Pulmonary artery endothelial cell (primary cell): ENCODE measurements at places on chromosomes 2 and 18. TPM values are rescaled to one million over a fixed set of nuclear protein-coding genes. Genes with fewer than 3 reads are reported as not detected.

GRCh38 chr2:193219413-193219812, 1024.7 kb upstream of the TMEFF2 start:
- DNase-seq = no peak

The TRIM43 gene
- not detected in 2 replicates for total RNA-seq

The NLRC4 gene
- total RNA-seq = not detected in 2 replicates

DNA sequence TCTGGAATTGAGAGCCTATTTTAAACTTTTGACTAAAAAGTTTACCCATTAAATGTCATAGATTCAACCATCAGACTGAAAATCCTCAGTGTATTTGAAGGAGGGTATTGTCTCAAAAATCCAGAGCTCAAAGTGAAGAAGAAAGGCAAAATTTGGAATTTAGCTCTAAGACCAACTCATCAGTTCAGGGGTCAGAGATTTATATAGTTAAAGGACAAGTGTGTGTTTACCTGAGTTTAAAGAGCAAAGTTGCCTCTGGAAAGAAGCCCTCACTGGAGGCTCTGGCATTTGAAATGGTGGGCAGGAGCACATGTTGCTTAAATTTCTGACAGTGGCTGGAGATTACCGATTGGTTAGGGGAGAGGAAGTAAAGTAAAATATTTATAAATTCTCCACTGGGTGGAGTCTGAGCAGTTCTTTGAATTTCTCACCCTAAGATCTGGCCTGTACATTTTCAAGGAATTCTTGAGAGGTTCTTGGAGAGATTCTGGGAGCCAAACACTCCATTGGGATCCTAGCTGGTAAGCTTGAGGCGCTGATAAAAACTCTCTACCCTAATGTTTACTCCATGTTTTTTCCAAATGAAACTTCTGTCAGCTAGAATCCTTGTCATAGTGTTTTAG, at the start of gene KYNU:
TSS of gene KYNU (plus strand) at position 449 of the 623 bp plus-strand sequence. CDS start 7,704 bp downstream, outside the sequence.
- DNase-seq = no peak

DNA sequence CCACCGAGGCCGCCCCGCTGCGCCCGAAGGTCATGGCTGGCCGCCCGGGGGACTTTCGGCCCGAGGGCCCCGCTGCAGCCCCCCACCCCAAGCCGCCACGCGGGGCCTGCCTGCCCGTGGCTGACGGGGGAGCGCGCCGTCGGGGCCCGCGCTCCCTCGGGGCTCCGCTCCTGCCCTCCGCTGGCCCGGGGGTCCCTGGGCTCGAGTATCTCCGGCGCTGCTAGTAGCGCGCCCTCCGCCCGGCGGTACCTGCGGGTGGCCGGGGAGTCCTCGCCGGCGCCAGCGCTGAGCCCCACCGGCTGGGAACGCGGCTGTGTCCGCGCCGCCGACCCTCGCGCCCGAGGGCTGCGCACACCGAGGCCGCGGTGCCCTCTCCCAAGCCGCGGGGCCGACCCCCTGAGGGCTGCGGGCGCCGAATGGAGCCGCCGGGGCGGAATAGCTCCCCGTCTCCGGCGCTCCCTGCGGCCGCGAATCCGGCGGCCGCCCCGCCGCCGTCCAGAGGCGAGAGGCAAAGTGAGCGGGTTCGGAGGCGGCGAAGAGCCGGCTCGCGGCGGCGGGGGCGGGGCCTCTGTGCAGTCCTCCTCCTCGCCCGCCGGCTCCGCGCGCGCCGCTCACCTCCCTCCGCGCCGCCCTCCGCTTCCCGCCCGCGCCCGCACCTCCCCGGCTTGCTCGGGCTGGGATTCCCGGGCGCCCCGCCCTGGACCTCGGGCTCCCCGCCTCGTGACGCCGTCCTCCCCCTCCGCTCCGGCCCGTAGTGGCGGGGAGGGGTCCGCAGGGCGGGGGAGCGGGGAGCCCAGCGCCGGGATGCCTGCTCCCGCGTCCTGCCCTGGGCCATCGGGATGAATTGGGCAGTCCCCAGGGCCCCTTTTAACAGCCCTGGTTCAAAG, at the start of gene KCNG3:
TSS of gene KCNG3 (minus strand) at position 515 of the 887 bp plus-strand sequence. CDS start at position 34, 481 bp downstream.
- no peak for DNase-seq

The SPHKAP gene
- total RNA-seq = not detected in 2 replicates

GRCh38 chr2:56133441-56133840, 50.3 kb upstream of the CCDC85A start:
- no peak for DNase-seq

DNA sequence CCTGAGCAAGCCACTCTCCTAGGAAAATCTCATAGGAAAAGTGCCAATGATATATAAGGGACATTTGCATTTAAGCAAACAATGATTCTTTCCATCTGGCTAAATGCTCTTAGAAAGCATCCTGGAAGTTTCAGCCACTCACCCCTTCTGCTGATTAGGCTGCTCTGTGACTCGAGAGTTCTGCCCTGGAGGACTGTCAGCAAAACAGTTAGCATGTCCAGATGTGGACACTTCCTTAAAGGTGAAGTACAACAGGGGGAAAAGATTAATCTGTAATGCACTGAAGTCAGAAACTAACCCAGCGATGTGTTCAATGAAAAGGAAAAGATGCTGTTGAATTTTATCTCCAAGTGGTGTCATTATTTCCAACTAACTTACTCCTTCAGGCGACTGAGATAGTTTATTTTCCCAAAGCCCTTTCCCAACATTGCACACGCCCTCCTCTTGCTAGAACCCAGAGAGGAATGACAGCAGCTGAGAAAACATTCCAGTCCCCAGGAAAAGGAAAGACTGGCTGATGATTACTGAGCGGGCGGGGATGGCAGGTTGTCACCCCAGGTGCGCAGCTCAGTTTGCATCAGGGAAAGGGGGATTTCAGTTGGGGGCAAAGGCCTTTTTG, 214.0 kb downstream of the SS18 start:
- DNase-seq = no peak

The RASGRP3 gene
- total RNA-seq = 15.7 and 21.8 TPM in 2 replicates

The ST8SIA5 gene
- not detected in 2 replicates for total RNA-seq

The GYPC gene
- 0.26 and 0.74 TPM in 2 replicates for total RNA-seq

DNA sequence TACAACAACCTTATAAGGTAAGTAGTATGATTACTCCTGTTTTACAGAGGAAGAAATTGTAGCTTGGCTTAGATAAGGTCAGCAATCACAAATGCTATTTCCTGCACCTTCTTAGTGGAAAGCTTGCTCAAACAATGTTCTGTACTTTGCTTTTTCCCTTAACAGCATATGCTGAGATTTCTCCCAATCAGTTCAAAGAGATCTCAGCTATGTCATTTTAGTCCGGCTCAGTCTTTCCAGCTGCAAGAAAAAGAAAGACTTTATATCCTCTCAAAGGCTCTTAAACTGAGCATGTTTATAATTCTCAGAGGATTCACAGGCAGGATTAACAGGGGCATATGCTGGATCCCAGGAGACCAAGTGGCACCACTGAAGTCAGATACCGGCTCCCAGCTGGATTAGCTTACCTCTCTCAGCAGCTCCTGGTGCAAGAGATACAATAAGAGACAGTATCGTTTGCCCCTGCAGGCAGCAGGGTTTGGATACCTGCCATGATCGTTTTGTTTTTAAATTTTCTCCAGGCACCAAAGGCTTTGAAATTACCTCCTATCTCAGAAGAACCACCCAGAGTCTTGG, 29.5 kb downstream of the KIAA2012 start:
- DNase-seq = no peak

DNA sequence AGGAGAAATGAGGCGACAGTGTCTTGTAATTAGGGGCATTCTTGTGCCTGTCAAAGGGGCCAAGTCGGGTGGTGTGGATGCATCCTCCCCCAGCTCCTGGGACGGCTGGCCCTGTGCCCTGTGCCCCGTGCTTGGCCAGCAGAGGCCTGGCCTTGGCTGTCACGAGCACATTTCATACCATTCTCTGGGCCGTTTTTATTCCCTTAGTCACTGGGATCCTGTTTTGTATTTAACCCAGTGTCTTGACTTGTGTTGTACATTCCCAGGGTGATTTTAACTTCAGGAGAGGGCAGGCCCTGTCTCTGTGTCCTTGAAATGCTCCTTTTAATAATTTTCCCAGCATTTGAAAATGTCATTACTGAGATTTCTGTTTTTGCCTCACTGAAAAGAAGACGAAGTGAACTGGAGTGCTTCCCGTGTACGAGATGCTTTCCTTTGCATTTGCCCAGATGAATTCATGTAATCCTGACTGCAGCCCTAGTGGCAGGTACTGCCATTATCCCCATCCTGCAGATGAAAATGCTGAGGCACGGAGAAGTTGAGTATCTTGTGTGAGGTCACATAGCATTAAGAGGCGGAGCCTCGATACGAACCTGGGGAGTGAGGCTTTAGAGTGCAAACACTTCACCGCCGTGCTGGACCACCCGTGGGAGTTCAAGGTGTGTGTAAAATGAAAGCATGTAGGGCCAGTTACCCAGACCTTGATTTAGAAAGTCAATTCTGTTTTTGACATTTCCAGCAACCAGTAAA, 57.0 kb downstream of the SH3RF3 start:
- DNase-seq = no peak

The MFF gene
- 55.5 and 58.7 TPM in 2 replicates for total RNA-seq

The EPAS1 gene
- total RNA-seq = 69.8 and 115 TPM in 2 replicates

DNA sequence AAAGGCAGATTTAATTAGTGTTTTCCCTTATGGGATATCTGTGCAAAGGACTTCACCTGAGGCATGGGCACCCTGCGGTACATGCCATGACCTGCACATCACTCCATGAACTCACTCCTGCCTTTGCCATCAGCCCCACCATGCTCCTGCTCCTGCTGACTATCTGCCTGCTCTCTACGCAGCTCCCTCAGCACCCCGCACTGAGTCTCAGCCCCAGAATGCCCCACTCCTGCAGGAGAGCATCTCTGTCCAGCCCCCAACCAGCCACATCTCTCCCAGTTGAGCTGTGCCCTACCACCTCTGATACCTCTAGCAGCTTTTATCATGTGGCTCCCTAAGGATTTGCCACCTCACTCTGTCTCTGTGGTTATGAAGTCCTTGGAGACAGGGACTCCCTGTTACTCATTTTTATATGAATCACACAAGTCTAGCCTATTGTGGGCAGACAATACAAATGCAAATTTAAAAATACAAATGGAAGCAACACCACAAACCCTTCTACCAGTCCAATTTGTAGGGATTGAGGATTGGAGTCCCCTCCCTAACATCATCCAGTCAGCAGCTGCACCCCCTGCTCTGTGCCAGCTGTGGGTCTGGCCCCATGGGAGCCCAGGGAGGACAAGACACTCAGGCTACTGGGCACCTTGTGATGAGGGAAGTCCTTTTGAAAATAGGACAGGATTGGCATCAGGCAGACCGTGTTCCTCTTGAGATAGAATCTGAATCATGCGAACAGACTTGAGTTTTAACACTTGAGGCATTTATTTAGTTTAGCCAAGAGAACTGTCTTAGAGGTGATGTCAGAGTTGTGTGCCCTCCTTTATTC, 689.6 kb upstream of the HS6ST1 start:
- no peak for DNase-seq

The POTEI gene
- total RNA-seq = 0.07 TPM in 2 replicates

DNA sequence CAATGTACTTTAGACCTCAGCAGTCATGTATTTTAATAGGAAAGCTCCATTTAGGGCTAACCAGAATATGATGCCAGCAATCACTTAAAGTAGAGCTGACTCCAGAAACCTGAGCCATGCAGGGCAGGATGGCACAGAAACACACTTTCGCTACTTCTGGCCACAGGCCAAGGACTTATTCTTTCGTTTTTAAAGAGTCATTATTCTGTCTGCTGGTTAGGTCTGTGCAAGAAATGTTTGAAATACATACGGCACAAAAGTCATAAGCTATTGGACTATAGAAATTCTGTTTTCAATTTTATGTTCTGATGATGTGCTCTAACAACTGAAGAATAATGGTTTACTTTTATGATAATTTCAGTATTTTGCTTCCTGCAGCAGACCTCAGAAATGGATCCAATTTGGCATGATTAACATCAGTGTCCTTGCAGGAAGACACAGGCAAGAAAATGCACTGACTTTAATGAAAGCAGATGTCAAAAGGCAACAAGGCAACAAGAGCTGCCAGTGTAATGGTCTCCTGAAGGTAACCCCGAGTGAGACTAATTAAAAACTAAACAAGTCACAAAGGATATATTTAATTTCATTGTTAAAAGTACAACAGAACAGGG, 114.4 kb upstream of the CHRNA1 start:
- peak; percentile 10 for DNase-seq

- DNase-seq = no peak
These were observed 49.2 kb upstream of the PPP1CB start for GRCh38 chr2:28702415-28702861.

DNA sequence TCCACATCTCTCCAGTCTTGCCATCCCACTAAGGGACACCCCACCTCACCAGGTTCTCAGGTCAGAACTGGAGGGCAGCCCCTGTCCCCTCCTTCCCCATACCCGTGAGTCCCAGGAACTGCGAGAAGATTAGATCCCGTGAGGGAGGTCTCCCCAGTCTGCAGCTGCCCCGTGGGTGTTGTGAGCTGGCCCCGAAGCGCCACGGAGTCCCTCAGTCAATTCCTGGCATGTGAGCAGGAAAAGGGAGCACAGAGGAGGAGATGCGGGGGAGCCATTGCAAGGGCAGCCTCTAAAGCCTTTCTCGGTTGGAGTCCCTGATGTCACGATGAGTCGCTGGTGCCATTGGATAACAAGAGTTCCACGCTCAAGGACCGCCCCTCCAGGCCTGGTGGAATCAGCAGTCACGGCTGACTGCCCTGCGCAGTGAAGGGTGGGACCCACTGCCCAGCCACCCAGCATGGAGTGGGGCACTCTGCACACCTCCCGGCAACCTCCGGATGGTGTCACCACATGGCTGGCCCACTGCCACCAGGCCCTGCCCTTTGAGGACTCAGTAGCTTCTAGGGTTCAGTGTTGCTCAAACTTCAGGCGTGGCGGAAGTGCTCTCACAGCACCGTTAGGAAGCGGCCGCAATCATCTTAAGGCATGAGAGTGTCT, 434.9 kb upstream of the MYT1L start:
- DNase-seq = no peak

GRCh38 chr2:187877391-187877790, 323.2 kb upstream of the TFPI start:
- DNase-seq = no peak

The GALNT5 gene
- total RNA-seq = under 0.01 TPM in 1 of 2 replicates, not detected in the other

DNA sequence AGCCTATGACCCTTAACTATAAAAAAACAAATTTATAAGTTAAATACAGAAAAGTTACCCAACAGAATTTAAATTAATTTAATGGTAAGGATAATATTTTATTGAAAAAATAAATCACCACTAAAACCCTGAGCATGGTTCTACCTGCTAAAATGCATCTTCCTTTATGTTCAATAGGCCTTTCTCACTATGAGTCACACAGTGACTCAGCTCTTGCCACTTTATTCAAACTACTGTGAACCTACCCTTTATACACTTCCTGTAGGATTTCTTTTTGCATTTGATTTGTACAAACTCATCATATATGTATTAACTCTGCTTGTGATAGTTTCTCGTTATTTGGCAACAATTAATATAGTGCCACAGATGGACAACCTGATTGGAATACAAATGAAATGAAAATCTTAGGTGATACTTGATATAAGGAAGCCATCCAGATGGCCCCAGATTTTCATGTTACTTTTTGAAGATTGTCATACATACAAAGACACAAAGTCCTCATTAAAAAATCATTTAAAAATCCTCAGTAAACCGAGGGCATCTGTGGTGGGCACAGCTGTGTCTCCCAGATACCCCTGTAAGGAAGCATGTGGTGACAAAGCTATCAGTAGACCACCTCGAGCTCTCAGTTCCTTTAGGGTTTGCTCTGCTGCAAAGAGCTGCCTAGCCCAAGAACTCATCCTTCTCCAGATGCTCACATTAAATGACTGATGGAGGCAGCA, 55.2 kb upstream of the COBLL1 start:
- DNase-seq = peak; percentile 32

- DNase-seq = no peak
These were observed 228.6 kb downstream of the CLIP4 start for GRCh38 chr2:29343830-29344229.
